Stimulated activated CD4-positive, alpha-beta T cell treated with anti-CD3 and anti-CD28 coated beads, TNF-alpha, amount 100 ng/mL, for 48 hours (primary cell): ENCODE measurements at places on chromosomes 13 and 19.

- no peak for DNase-seq
Observed at GRCh38 chr19:18717601-18718000, 34.1 kb downstream of the CRTC1 start.

GRCh38 chr19:45613926-45614725 lies 12.1 kb upstream of the GPR4 start:
- peak; percentile 29 for DNase-seq

GRCh38 chr19:48646722-48647216 lies 782 bp upstream of the CA11 start:
- DNase-seq, result no peak

GRCh38 chr13:71590654-71591148 lies 276.3 kb downstream of the DACH1 start:
- DNase-seq, result no peak

DNA sequence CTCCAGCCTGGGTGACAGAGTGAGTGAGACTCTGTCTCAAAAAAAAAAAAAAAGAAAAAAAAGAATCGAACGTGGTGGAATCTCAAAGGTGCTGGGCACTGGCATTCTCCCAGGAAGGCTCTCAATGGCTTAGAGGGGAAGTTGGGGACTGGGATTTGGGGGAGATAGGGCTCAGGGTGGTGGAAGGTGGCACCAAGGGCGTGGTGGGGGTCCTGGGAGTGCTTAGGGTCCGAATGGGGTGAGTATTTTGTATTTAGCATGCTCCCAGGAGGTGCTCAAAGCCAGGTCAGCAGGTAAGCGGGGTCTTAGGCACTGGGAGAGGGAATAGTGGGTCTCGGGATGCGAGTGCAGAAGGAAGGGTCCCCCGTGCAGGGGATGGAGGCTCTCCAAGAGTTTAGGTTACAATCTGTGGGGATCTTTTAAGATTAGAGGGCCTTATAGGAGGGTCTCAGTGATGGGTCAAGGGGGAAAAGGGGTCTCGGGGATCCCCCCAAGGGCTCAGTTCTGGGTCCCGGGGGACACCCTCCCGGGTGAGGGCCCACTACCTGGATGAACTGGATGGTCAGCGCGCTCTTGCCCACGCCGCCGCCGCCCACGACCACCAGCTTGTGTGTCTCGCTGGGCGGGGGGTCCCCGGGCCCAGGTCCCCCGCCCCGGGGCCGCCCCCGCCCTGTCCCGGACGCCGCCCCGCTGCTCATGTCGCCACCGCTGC lies 386 bp downstream of the RRAS start:
- DNase-seq, result no peak

DNA sequence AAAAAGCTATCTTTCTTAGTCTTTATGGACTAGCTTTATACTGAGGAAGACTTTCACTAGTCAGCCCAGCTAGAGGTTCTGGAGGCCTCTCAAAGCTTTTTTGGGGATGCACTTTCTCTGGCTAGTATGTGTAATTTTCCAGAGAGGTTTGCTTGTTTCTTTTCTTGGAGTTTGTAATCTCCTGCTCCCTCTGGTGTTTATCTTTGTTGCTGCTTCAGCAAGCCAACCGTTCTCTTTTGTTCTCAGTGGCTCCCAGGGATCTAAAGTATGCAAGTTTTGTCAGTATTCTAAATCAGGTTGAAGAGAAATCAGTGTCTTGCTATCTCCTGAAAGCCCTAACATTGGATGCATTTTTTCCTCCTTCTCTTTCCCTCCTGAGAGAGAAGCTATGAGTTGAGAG lies 121.1 kb upstream of the MYO16 start:
- DNase-seq, result no peak

- DNase-seq, result no peak
Observed at GRCh38 chr13:60931858-60932546, 483.6 kb downstream of the PCDH20 start.

DNA sequence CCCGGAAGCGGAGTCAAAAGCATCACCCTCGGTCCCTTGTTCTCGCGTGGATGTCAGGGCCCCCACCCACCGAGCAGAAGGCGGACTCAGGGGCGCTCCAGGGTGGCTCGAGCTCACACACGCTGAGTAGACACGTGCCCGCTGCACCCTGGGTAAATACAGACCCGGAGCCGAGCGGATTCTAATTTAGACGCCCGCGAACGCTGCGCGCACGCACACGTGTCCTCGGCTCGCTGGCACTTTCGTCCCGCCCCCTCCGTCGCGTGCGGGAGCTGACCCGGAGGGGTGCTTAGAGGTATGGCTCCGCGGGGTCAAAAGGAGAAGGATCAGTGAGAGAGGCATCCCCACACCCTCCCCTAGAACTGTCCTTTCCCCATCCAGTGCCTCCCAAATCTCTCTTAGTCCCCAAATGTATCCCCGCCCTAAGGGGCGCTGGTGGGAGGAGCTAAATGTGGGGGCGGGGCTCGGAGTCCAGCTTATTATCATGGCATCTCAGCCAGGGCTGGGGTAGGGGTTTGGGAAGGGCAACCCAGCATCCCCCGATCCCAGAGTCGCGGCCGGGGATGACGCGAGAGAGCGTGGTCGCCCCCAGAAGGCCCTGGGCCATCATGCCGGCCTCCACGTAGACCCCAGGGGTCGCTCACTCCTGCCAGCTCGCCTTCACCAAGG lies 451 bp upstream of the ICAM5 start:
- no peak for DNase-seq

DNA sequence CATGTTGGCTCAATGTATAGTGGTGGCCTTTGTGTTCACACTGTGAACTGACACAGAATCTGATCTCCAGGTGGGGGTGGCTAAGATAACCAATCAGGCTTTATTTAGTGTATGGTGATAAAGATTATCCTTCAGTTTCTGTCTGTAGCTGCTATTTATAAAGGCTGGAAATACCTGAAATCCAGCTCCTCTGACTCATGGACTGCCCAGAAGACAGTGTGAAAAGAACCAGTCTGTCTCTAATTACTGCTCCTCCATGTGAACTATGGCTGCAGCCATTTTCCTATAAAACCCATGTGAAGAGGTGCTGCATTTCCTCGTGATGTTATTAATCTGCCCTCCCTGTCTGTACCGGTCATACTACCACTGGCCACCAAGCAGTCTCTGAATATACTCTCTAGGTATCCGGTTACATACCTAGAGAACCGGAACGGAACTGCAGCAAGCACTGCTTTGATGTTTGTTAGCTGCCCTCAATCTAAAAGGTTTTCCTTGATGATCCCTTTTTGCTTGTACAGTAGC lies 238.0 kb downstream of the LHFPL6 start:
- DNase-seq, result no peak

DNA sequence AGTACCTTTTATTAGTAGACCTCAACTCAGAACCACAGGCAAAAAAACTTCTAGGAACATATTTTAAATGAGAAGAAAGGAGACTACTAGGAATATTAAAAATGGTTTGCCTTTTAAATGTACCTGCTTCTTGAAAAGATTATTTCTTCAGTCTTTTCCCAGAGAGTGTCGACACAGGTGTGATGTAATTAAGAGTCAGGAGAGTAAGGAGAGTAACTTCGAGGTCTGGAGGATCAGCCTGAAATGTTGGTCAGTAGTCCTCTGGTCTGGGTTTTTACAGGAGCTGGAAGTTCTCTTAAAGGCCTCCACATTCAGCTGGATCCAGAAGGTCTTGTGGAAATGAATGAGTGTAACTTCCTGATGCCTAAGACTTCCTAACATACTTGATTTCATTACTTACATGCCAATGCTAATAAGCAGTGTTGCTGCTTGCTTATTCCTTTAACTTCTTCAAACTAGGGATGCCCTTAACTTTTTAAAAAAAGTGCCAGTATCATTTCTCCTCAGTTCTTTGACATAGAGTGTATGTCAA lies at the start of gene KCTD4:
Gene KCTD4, minus strand, starts transcription at position 345 of the 532 bp plus-strand sequence. CDS start 6,478 bp downstream, outside the sequence.
- no peak for DNase-seq

GRCh38 chr13:30431269-30431940 lies 9.1 kb downstream of the UBE2L5 start:
- no peak for DNase-seq
